Activated naive CD4-positive, alpha-beta T cell treated with anti-CD3 and anti-CD28 coated beads for 36 hours (primary cell): ENCODE measurements at places on chromosomes 11 and 22. TPM values are rescaled to one million over a fixed set of nuclear protein-coding genes. Genes with fewer than 3 reads are reported as not detected.

GRCh38 chr11:34909415-34909814, 6.8 kb downstream of the APIP start:
- H3K36me3 ChIP-seq, result peaks cover 23% of the 10 kb centered on the region
- no peak overlapping the region for H3K4me3 ChIP-seq
- H3K4me1 ChIP-seq, result peaks cover 15% of the 10 kb centered on the region
- no peak for DNase-seq

- H3K27ac ChIP-seq, result no peak overlapping the region
- H3K4me1 ChIP-seq, result peaks cover 4% of the 10 kb centered on the region
- H3K4me3 ChIP-seq, result no peak overlapping the region
These were observed 14.2 kb upstream of the GNB1L start for GRCh38 chr22:19868773-19869471.

- no peak overlapping the region for H3K27ac ChIP-seq
- peak; percentile 76 for DNase-seq
- no peaks in the 10 kb centered on the region for H3K36me3 ChIP-seq
- H3K4me1 ChIP-seq, result peaks cover 19% of the 10 kb centered on the region
- H3K4me3 ChIP-seq, result peak overlapping the region; percentile 19
These were observed 36.1 kb downstream of the LIMK2 start for GRCh38 chr22:31248138-31248745.

GRCh38 chr11:117193130-117194020, 5.8 kb upstream of the TAGLN start:
- DNase-seq, result no peak
- no peak overlapping the region for H3K4me3 ChIP-seq
- no peaks in the 10 kb centered on the region for H3K4me1 ChIP-seq
- H3K36me3 ChIP-seq, result peaks cover 8% of the 10 kb centered on the region
- no peaks in the 10 kb centered on the region for H3K27me3 ChIP-seq
- peak overlapping the region; percentile 36 for H3K27ac ChIP-seq

DNA sequence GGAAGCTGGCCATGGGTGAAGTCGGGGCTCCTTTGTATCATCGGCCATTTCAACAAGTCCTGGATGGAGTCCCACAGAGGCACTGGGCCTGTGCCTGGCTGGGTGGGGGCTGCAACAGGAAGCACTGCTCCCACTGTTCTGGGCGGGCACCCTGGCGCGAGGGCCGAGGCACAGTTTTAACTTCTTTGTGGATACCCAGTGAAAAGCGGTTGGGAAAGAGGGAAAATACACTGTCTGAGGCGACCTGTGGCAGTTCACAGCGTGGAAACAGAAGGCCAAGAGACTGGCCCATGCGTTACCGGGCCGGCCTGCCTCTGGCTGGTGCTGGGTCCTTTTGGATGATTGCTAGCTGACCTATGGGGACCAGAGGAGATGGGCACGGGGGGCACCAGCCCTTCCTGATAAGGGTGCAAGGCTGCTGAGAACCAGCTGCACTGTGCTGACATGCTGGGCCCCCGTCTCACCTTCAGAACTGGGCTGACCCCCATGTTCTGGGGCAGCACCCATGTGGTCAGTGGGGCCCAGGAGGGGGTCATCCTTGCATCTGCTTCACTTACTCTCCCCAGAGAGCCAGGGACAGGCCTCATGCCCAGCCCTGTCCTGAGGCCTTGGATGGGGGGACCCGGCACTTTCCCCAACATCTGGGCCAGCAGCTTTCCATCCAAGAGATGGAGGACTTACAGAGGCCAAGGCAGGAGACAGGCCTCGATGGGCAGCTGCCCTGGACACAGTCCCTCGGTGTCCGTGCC, 4.2 kb downstream of the OVOL1 start:
- DNase-seq, result no peak
- no peaks in the 10 kb centered on the region for H3K36me3 ChIP-seq
- no peak overlapping the region for H3K27ac ChIP-seq
- H3K4me1 ChIP-seq, result peaks cover 9% of the 10 kb centered on the region
- H3K4me3 ChIP-seq, result no peak overlapping the region

DNA sequence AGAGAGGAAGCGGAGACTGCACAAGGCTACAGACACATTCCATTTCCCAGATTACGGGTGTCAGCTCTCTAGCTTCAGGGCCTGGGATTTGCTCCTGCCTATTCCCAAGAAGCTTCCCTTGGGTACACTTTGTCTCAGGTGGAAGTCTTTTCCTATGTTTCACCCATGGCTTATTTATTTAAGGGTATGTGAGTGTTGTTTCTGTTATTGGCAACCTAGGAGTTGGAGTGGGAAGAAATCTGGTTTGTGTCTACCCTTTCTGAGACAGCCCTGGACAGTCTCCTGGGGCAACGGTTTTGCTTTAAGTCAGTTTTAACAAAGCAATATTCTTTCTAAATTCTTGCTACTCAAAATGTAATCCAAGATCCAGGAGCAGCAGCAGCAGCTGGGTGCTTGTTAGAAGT, 127.0 kb downstream of the MICAL2 start:
- H3K27me3 ChIP-seq, result no peaks in the 10 kb centered on the region
- H3K4me1 ChIP-seq, result peaks cover 30% of the 10 kb centered on the region
- peaks cover 8% of the 10 kb centered on the region for H3K36me3 ChIP-seq
- DNase-seq, result no peak
- H3K27ac ChIP-seq, result no peak overlapping the region

GRCh38 chr11:61918251-61918937, 1.0 kb upstream of the RAB3IL1 start:
- peaks cover 41% of the 10 kb centered on the region for H3K27me3 ChIP-seq
- H3K36me3 ChIP-seq, result no peaks in the 10 kb centered on the region
- DNase-seq, result no peak
- H3K4me3 ChIP-seq, result peak overlapping the region; percentile 78

GRCh38 chr11:123755813-123756212, 1.5 kb upstream of the OR6X1 start:
- H3K27me3 ChIP-seq, result peaks cover 12% of the 10 kb centered on the region
- H3K4me1 ChIP-seq, result no peaks in the 10 kb centered on the region
- no peaks in the 10 kb centered on the region for H3K36me3 ChIP-seq
- no peak for DNase-seq
- H3K27ac ChIP-seq, result no peak overlapping the region

CACNA1I gene
- total RNA-seq, result 0.27 TPM

CASP4 gene
- 48.7 TPM for total RNA-seq

SCGB1D2 gene
- total RNA-seq, result not detected

TCN1 gene
- not detected for total RNA-seq

KRTAP5-1 gene
- total RNA-seq, result not detected

NCF4 gene
- 0.50 TPM for total RNA-seq
